ENCODE measurements at places on chromosomes 12 and 14. TPM values are rescaled to one million over a fixed set of nuclear protein-coding genes. Genes with fewer than 3 reads are reported as not detected.

DNA sequence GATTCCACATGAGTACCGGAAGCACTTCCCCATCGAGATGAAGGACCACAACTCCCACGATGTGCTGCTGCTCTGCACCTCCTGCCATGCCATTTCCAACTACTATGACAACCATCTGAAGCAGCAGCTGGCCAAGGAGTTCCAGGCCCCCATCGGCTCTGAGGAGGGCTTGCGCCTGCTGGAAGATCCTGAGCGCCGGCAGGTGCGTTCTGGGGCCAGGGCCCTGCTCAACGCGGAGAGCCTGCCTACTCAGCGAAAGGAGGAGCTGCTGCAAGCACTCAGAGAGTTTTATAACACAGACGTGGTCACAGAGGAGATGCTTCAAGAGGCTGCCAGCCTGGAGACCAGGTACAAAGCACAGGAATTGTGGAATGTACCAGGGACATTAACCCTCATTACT is 22.4 kb upstream of the GALNT16 start:
- DNase-seq, result no peak

- no peak for DNase-seq
Measured at GRCh38 chr12:130226126-130226525, 63.9 kb downstream of the FZD10 start.

Gene LTB4R
- total RNA-seq, result 0.18 TPM

Gene OR6C2
- total RNA-seq, result not detected

DNA sequence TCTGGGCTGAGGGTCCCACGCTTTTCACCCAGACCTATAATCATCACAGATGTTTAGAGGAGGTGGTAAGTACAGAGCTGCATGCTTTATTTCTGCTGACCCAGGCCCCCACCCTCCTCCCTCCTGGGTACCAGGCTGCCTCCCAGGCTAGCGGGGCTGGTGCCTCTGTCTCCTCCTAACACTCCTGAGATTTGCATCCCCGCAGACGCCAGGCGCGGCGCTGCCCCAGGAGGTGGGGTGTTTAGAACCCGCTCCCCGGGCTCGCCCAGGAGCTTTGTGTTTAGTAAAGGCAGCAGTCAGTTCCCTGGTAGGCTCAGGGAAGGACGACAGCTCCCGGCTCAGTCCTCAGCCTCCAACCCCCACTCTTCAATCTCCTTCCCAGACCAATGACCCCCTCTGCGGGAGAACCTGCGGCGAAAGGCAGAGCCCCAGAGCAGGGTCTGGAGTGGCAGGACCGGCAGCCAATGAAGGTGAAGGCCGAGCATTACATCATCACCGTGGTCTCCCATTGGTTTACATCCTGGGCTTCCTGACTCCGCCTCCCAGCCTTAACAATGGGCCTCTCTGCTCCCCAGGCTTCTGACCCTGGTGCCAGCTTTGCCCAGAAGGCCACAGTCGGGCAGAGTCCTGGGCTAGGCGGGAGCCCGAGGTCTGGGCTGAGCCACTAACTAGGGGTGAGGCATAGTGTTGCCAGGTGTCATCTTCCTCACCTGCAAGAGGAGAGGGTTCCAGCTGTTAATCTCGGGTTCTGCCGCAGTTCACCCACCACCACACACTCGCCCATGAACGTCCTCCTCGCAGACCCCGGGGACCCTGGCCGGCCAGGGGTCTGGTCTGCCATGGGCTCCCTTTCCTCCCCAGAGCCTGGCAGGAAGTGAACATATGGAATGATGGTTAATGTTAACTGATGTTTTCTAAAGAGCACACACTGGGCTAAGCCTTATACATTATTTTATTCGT is 57.5 kb downstream of the CALM1 start:
- peak; percentile 62 for DNase-seq

GRCh38 chr14:71748196-71748595 is 184.0 kb upstream of the RGS6 start:
- DNase-seq, result no peak

DNA sequence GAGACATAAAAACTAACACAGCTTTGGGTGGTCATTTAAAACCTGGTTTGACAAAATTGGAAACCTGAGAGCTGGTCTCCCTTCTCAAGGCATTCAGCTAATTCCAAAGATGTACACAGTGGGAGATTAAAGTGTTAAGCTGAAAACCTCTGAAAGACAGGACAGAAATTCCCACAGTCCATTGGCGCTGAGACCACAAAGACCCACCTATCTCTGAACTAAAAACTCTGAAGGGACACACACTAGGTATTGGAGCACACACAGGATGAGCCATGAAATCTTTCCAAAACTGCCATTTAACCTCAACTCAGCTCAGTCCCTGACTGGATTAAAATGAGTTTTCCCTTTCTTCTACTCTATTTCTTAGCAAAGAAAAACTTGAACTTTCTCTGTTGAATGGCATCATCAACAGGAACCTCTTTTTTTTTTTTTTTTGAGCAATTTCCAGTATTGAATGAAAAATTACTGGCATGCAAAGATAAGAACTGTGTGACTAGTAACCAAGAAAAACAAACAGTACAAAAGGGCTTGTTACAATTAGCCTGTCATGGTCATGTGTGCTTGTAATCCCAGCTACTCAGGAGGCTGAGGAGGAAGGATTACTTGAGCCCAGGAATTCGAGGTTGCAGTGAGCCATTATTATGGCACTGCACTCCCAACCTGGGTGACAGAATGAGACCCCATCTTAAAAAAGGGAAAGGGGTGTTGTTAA is 82.4 kb downstream of the IPO8 start:
- DNase-seq, result peak; percentile 58

GRCh38 chr12:107399046-107399445 is 286.6 kb upstream of the PWP1 start:
- DNase-seq, result peak; percentile 51

GRCh38 chr12:4828176-4828575 is 81.5 kb upstream of the KCNA1 start:
- no peak for DNase-seq

Gene OR11H7
- total RNA-seq, result not detected

Gene NR1H4
- total RNA-seq, result not detected

Gene MYO1A
- total RNA-seq, result under 0.01 TPM

Gene RIC8B
- total RNA-seq, result 16.7 TPM

DNA sequence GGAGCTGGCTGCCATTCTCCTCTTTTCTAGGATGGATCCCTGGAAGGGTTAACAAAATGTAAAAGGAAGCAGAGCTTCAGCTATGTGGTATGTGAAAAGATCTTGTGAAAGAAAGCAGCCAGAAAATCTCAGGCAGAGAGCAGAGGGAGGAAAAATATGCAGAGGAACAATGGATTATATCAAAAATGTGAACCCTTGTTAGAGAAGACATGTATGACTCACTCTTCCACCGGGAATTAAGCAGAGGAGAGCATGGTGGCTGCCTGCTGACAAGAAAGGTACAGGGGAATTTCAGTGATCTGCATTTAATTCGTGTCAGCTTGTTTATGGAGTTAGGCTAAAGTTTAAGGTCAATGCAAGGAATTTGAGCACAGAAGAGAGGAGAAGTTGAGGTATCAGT is 46.3 kb downstream of the KCNA1 start:
- DNase-seq, result no peak

DNA sequence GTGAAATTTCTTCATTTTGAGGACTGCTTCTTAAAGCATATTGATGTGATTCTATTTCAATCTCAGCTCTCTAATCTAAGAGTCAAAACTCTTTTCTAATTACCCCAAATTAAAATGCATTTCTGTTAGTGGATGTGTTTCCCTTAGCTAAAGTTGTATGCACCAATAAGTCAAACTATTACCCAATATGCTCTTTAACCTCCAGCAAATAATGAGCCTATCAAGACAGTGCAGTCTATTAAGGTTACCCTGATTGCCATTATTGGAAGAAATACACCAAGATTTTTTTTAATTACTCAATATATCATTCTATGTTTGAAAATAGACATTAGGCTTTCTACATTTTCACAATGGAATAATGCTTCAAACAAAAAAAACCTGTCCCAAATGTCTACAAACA is 310.0 kb downstream of the BTG1 start:
- DNase-seq, result no peak

- DNase-seq, result no peak
Measured at GRCh38 chr14:86530457-86530856, 1000.5 kb downstream of the FLRT2 start.

DNA sequence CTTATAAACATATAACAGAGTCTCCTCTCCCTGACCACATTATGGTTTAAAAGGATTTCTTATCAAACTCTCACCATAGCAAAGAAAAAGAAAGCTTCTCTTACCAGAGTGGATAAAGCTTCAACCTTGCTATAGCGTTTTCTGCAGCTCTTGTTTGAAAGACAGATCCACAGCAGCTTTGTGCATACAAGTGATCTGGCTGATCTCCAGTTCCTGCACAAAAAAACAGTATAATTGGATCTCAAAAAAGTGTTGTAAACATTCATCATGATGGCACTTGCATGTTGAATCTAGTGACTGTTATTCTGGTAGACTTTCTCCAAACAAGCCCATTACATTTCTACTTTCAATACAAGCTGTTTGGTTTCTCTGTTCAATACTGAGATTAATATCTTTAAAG is 178.9 kb upstream of the MGAT4C start:
- DNase-seq, result no peak

DNA sequence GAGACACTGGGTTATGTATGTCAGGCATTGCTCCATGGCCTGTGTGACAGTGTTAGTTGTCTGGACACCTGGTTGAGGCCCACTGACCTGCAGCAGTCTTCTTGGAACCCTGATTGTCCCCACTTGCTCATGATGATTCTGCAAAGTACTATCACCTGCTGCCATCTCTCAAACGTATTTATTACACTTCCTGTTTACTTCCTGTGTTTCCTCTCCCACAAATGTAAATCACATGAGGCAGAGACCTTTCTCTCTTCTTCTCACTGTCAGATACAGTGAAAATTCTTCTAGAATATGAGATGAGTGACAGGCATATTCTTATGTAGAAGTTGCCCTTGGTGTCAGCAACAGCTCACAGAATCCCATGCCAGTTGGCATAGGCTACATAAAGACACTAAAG is 186.9 kb upstream of the CNTN1 start:
- DNase-seq, result no peak

DNA sequence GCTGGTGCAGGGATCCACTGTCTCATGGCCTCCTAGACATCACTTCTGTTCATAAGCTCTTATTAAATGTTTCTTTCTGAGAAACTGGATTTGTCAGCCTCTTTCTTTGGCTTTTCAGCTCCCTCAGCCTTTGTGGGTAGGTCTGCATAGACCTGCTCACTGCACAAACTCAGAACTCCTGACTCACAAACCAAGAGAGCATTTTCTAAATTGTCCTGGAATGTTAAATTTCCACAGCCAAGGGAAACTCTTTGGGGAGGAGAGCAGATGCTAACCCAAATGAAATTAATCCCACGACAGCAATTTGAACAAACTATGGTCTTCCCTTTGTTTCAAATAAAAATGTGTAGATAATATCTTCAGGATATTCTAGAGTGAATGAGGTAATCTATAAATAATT is 19.5 kb upstream of the CERS5 start:
- DNase-seq, result peak; percentile 54

- DNase-seq, result peak; percentile 63
Measured at GRCh38 chr14:29724991-29725390, 202.7 kb downstream of the PRKD1 start.

Gene SCAF11
- 90.3 TPM for total RNA-seq

Gene PTPRB
- total RNA-seq, result 6.5 TPM

DNA sequence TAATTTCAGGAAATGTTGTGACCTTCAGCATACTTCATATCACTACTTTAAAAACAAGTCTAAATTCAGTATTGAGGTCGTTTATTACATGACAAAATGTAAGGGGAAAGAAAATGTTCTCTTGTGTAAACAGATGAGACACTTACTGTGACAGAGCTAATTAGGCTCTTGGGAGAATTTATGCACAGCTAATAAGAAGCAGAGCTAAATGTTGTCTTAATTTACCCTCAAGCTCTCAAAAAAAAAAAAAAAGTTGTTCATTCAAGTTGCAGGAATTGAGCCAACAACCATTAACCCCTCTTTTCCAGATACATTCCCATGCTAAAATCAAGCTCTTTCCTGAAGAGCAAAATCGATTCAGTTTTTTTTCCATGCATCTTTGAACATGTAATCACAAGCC is 1419.4 kb downstream of the FSCB start:
- no peak for DNase-seq

DNA sequence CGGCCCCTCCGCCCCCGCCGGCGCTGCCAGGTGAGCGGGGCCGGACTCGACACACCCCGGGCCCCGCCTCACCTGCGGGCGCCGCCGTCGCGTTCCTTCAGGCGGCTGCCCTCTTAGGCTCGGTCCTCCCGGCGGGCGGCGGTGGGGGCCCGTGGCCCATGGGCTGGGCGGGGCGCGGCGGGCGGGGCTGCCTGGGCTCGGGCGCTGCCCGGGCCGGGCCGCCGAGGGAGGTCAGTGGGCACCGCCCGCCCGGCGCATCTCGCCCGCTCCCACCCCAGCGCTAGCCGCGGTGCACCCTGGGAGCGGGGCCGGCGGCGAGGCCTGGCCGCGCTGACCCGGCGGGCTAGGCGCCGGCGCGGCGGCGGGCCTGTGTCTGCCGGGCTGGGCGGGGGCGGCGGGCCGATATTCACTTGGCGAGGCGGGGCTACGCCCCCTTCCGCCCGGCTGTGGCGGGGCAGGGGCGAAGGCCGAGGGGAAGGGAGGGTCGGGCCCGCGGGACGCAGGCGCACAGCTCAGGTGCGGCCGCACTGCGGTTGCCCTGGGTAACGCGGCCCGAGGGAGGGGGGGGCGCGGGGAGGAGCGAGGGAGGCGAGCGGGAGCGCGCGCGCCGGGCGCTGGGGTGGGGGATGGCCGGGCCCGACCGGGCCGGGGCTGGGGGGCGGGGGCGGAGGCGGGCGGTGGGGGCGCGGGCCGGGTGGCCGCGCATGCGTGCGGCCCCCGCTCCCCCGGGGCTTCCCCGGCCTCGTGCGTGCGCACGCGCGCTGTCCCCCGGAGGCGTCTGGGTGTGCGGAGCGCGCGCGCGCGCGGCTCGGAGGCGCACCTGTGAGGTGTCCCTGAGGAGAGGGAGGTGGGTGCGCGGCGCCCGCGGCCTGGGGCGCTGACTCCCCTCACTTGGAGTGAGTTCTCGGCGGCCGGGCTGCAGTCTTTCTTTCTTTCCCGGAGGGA is at the start of the genes CCDC92 and ZNF664:
CCDC92 (minus strand) TSS at position 375 of the 945 bp plus-strand sequence. CDS start 28,526 bp downstream, outside the sequence.
ZNF664 (plus strand) TSS at position 759 of the 945 bp plus-strand sequence. CDS start 38,930 bp downstream, outside the sequence.
- peak; percentile 90 for DNase-seq

Gene AP4S1
- total RNA-seq, result 5.8 TPM

Gene ABCC9
- total RNA-seq, result 5.6 TPM

- peak; percentile 47 for DNase-seq
Measured at GRCh38 chr12:27826076-27826475, 46.0 kb upstream of the MANSC4 start.

GRCh38 chr14:99229654-99230207 is 42.3 kb downstream of the BCL11B start:
- no peak for DNase-seq

DNA sequence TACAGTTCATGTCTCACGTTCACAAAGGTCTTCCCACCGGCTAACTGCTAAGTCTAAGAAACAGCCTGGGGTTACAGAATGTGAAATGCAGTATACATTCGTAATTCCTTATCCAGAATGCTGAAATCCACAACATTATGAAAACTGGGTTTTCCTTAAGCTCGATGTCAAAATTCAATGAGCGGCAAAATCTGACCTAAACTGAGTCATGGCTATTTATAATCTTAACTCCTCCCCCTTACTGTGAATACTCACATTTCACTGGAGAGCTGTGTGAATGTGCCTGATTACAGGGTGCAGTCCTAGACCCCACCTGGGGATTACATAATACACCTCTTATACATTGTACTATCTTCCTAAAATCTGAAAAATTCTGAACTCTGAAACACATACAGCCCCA is 35.3 kb downstream of the STX2 start:
- peak; percentile 50 for DNase-seq
